ENCODE measurements at places on chromosomes 12 and 14. TPM values are rescaled to one million over a fixed set of nuclear protein-coding genes. Genes with fewer than 3 reads are reported as not detected.

FAM181A gene
- not detected for total RNA-seq

AMN gene
- total RNA-seq: 0.16 TPM

SERPINA10 gene
- not detected for total RNA-seq

SLC4A8 gene
- 1.2 TPM for total RNA-seq

KCNJ8 gene
- 0.41 TPM for total RNA-seq

EIF2S3B gene
- 0.82 TPM for total RNA-seq

CIT gene
- 13.3 TPM for total RNA-seq

PRPH gene
- 1.6 TPM for total RNA-seq

CEP83 gene
- total RNA-seq: 9.1 TPM

MYL6 gene
- total RNA-seq: 2,154 TPM

ERBB3 gene
- 2.0 TPM for total RNA-seq

Measured in A549 treated with CpdA at 1 μM for 4 hours (cell line).